ENCODE measurements at places on chromosomes 1 and 21.

GRCh38 chr1:43358121-43358745 lies 548 bp upstream of the CDC20 start:
- DNase-seq, result peak; percentile 61

DNA sequence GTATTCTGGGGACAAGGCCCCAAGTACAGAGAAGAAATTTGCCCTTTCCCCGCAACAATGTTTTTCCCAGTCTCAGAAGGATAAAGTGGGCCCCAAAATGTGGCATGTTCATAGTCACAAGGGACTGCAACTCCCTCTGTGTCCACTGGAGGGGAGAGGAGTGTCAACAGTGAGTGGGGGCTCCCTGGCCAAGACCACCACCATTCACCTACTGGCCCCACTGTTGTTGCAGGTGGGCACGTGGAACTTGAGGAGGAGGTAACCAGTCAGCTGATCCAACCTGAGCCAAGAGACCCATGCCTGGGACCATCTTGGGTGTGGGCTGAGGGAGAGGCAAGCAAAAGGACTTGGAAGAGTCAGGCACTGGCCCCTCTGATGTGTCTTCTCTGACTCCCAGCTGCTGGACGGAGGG lies 777 bp downstream of the NUDT17 start:
- DNase-seq, result peak; percentile 65

DNA sequence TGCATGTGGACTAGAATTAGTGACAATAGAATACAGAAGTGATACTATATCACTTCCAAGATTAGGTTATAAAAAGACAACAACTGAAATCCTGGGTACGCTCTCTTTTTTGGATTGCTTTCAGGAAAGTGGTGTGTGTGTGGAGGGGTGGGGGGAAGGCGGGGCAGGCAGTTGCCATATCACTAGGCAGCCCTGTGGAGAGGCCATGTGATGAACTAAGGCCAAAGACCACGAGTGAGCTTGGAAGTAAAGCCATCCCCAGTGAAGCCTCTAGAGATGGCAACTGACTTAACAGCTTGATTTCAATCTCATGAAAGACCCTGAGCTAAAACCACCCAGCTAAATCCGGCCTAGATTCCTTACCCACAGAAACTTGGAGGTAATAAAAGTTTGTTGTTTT lies 6.2 kb upstream of the ASPM start:
- no peak for DNase-seq

DNA sequence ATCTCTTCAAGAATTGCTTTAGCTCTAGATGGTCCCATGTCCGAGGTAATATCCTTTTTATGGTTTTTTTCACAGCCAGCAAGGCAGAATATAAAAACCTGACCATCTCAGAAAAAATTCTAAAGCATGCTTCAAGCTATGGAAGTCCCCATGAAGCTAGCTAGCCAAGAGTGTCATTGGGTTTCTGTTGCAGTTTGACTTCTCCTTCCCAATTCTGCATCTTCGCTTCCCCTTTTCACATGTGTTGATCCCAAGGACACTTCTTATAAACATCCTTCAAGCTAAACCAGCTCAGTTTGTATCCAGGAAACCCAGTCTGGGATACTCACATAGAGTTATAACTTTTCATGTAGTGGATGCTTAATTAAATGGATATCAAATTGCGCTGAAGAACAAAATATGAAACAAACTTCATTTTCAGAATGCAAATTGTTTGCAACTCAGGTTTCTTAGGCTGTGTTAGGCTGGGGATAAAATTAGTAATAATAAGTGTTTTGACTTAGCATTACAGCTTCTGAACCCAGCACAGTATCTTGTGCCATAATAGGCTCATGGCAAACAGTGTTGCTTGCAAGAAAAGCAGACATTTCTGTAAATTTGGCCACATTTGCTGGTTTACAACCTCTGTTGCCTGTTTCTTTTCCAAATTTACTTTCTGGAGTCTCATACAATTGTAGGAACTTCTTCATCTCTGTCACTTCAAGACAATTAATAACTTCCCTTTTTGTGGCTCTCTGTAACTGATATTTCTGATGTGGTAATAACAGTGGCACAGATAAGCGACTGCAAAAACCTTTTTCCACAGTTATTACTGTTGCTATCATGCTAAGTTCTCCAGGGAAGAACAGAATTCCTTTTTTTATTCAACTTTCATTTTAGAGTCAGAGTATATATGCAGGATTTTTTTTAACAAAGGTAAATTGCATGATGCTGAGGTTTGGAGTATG lies 53.2 kb downstream of the NCAM2 start:
- DNase-seq, result no peak

GRCh38 chr1:154406886-154407197 lies 1.7 kb downstream of the IL6R start:
- DNase-seq, result no peak

Measured in COLO829 (cell line).